Activated T-cell treated with anti-CD3 and anti-CD28 coated beads, Interleukin-2, amount 50 U/mL, for 72 hours (primary cell): ENCODE measurements at places on chromosomes 2 and 18. TPM values are rescaled to one million over a fixed set of nuclear protein-coding genes. Genes with fewer than 3 reads are reported as not detected.
A peak's percentile ranks its signal among the peaks of the same experiment; 100 is the strongest.

DNA sequence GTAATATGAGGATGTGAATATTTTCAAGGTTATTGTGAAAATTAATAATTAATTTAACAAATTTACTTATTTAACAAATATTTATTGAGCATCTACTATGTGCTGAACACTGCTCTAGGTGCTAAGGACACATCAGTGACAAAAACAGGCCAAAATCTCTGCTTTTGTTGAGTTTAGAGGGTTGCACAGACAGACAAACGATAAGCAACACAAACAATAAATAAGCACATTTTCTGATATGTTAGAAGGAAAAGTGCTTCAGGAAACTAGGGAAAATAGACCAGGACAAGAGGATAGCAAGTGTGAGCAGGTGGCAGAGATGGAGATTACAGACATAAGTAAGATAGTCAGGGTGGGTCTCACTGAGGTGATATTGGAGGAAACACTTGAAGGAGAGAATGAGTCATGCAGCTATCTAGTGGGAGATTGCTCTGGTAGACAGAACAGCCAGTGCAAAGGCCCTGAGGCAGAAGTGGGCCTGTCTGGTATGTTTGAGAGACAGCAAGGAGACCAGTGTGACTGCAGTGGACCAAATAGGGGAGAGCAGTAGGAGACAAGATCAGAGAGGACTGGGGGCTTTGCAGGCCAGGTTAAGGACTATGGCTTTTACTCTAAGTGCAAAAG, 38.3 kb downstream of the SFXN5 start:
- DNase-seq = no peak

- peak; percentile 70 for DNase-seq
Measured at GRCh38 chr2:26396734-26397298, 4.9 kb upstream of the DRC1 start.

DNA sequence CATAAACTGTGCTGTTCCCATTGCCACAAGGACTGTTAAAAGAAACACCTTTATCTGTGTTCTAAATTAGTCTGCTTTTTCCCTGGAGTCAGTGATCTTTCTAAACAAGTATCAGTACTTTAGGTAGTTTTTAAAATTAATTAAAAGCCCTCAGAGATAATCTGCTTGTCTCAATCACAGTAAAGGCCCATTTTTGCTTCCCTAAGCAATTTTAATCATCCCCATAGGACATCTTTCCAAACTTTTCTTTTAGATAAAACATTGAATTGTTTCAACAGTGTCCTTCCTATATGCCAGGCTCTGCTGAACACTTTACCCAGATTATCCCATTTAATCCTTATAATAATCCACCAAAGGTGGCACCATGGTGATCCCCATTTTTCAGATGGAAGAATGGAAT, 3.9 kb downstream of the ERICH2 start:
- DNase-seq = no peak

- no peak for DNase-seq
Measured at GRCh38 chr18:27991391-27991790, 185.5 kb downstream of the CDH2 start.

GRCh38 chr2:240232961-240233884, 92.8 kb upstream of the OTOS start:
- peak; percentile 85 for DNase-seq

GRCh38 chr2:194363878-194364277, 1293.1 kb upstream of the SLC39A10 start:
- DNase-seq = no peak

DNA sequence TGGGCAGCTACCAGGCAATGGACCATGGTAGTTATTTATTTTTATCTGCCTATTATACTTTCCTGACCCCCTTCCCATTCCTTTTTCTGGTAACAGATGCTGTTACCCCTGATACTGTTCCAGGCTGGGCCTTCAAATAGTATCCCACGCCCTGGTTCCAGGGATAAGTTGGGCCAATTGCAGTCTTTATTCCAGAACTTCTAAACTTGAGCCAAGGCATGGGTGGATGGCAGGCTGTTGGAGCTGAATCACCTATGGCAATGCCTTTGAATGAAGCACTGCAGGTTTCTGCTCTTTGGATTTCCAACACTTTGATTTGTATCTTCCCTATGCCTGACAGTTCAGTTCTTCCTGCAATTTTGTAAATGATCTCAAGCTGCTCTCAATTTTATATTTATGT, 99.2 kb upstream of the LHCGR start:
- no peak for DNase-seq

DNA sequence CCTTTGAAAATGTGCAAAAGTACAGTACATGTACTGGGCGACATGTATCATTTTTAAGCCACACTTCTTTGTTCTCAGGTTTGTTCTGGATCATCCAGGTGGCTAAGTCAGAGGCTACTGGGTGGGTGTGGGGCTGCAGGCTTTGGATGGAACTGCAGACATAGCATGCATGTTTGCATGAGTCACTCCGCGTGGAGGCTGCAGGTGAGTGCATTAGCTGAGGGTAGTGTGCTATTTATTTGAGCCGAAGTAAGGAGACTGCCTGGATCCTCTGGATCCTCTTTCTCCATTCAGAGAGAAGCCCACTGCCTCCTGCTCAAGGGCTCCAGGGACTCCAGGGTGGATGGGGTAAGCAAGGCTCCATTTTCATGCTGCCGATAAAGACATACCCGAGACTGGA, 9.4 kb upstream of the NEURL3 start:
- no peak for DNase-seq

GRCh38 chr2:223051693-223052289, at the start of gene KCNE4:
Gene KCNE4, plus strand, starts transcription at chr2:223052190. Its CDS starts 641 bp downstream, at chr2:223052831.
- DNase-seq = no peak

GRCh38 chr2:10252224-10252623, 50.5 kb upstream of the HPCAL1 start:
- no peak for DNase-seq

DNA sequence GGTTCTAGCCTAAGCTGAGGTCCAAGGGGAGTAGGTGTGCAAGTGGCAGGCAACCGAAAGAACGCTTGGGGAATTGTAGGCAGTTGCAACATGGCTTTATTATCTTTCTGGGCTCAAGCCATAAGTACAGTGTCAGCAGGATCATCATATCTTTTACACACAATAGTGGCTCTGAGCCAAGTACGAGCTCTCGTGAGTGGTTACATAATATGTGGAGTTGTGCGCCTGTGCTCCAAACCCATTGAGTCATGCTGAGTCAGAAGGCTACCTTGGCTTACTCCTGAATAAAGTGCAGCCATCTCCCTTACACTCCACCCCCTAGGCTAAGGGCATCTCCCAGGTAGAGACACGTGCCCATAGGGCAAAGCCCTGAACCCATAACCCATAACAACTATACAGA, 233.9 kb downstream of the SATB2 start:
- no peak for DNase-seq

- peak; percentile 7 for DNase-seq
Measured at GRCh38 chr2:43269706-43270105, 43.3 kb upstream of the ZFP36L2 start.

DNA sequence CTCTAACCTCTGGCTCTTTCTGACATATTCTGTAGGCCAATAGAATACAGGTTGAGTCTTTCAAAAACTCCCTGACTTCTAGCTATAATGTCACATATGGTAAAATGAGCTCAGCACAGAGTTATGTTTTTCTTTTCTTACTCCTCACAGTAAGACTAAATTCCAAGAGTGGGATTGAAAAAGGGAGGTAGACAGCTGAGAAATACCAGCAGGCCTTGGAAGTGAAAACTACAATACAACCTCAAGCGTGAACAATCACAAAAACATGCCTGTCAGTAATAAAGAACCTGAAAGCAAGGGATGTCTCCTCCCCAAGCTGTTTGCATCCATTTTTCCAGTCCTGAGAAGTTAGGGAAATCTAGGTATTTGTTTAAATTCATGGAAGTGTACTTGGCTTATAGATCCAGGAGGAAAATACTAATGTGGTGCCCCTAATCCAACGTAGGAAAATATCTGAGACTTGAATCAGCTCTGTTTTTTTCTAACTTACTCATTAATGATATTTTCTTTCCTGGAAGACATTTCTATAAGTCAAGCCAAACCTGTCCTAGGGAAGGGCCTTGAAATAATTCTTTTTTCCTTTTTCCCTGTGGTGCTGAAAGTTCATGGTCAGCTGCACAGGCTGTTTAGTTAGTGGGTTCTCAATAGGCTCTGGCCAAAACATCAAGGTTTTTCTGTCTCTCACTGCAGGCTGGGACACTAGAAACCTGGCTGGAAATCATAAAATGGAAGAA, 167.9 kb upstream of the SPATS2L start:
- no peak for DNase-seq

GRCh38 chr18:48756511-48757226, 194.1 kb downstream of the SMAD7 start:
- no peak for DNase-seq

DNA sequence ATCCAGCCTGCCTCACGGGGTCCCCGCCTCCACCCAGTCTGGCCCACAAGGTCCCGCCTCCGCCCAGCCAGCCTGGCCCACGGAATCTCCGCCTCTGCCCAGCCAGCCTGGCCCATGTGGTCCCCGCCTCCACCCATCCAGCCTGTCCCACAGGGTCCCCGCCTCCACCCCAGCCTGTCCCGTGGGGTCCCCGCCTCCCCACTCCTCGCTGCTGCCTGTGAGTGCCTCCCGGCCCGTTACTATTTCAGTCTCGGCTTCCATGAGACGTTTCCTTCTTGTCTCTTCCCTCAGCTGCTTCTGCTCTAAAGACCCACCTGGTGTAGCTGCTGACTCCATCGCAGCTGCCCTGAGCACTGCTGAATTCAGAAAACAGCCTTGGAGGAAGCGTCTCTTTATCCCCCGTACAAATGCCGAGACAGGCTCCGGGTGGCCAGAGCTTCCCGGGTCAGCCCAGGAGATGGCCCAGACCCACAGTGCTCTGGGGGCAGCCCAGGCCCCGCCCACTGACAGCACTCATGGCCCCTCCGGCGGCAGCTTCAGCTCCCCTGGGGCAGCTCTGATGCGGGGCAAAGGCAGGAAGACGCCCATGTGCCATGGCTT, 69.8 kb downstream of the NFATC1 start:
- DNase-seq = no peak

GRCh38 chr2:105290981-105291660, 38.4 kb downstream of the TGFBRAP1 start:
- no peak for DNase-seq

DNA sequence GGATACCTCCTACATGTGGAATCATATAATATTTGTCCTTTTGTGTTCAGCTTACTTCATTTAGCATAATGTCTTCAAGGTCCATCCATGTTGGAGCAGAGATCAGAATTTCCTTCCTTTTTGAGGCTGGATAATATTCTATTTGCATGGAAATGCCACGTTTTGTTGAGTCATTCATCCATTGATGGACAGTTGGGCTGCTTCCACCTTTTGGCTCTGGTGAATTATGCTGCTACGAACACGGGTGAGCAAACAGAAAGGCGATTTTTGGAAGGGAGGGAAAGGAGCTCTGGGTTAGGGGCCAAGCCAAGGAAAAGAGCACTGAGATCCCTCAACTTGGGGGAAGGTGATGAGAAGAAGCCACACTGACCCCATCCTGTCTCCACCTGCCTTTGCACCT, 260.5 kb downstream of the TNS1 start:
- no peak for DNase-seq

GRCh38 chr2:99389371-99389770, 52.2 kb downstream of the EIF5B start:
- DNase-seq = no peak

DNA sequence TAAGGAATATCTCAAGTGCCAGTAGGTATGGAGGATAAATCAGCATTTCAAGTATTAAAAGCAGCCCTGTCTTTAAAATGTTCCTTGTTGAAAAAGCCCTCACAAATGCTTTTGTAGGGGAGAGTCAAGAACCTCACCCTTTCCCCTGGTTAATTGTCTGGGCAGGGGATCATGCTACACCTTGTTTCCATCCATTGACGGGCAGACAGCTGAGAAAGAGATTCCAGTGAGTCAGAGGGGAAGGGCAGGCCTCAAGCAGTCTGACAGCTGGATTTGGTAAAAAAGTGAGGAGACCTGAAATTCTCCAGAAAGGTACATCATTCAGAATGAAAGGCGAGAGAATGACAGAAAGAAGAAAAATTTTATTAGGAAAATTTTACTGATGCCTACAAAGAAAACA, 203.2 kb upstream of the CYP26B1 start:
- DNase-seq = no peak

DNA sequence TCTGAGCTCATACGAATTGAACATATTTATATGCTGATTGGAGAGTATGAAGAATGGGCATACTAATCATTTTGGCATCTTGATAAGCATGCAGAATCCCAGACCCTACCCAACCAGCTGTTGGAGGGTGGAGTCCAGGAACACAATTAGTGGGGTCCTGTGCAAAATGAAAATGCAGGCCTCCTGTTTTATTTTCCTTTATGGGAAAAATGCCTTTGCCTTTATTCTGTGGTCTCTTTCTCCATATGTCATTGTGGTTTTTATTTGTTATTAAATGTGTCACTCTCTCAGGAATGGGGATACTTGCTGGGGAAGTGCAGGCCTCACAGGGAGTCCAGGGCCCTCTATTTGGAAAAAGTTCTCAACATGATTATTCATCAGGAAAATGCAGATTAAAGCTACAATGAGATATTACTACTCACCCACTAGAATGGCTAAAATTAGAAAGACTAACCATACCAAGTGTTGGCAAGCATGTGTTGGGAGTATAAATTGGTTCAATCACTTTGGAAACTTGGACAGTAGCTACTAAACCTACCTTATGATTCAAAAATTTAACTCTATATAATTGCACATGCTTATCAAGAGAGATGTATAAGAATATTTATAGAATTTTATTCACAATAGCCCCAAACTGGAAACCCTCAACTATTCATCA, 223.1 kb upstream of the FBXO11 start:
- DNase-seq = no peak

- DNase-seq = no peak
Measured at GRCh38 chr2:237298151-237299118, 115.5 kb downstream of the COL6A3 start.

DNA sequence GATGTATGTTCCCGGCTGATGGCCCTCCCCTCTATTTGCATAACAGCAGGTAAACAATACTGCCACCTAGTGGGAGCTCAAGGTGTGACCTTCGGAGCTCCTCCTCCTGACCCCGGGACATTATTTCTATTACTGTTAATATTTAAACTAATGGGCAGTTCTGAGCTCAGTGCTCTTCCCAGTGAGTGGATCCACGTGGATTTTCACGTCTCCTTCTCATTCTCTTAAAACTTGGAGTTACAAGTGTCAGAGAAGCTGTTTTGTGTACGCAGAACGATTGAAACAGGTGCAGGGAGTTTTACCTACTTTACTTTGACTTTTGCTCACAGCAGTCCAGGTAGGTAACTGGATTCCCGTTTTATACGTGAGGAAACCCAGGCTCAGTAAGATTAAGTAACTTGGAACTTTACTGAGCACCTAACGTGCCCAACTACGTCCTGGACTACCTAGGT, 127.3 kb downstream of the PRKCE start:
- DNase-seq = peak; percentile 72

GRCh38 chr2:181312515-181312927, 144.7 kb upstream of the ITGA4 start:
- peak; percentile 43 for DNase-seq

Gene ERICH2
- 0.46 TPM for total RNA-seq

Gene SPAST
- total RNA-seq = 28.6 TPM

Gene DSC3
- total RNA-seq = not detected

Gene GKN2
- not detected for total RNA-seq

Gene GNLY
- 143 TPM for total RNA-seq

Gene CAPN14
- total RNA-seq = 0.60 TPM

Gene CRYGD
- not detected for total RNA-seq

Gene RBM45
- total RNA-seq = 10.5 TPM

Gene CGREF1
- 0.81 TPM for total RNA-seq

Gene SERPINB13
- total RNA-seq = not detected

Gene ALK
- 0.25 TPM for total RNA-seq

Gene HIBCH
- total RNA-seq = 15.2 TPM

Gene ANKZF1
- 117 TPM for total RNA-seq

Gene ARHGAP25
- total RNA-seq = 38.3 TPM
